ENCODE measurements at places on chromosomes 1 and 21.

DNA sequence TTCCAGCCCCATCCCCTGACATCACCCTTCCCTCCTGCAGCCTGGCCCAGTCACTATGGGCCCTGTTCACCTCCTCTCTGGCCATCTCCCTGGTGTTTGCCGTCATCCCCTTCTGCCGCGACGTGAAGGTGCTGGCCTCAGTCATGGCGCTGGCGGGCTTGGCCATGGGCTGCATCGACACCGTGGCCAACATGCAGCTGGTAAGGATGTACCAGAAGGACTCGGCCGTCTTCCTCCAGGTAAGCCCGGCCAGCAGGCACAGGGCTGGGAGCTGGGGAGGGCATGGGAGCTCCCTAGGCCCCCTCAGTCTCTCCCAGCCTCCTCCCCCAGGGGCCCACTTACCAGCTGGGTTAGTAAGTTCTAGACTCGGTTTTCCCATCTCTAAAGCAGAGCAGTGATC, 52.1 kb downstream of the ELK4 start:
- no peak for DNase-seq

GRCh38 chr21:28540514-28540913, 452.2 kb downstream of the LTN1 start:
- no peak for DNase-seq

DNA sequence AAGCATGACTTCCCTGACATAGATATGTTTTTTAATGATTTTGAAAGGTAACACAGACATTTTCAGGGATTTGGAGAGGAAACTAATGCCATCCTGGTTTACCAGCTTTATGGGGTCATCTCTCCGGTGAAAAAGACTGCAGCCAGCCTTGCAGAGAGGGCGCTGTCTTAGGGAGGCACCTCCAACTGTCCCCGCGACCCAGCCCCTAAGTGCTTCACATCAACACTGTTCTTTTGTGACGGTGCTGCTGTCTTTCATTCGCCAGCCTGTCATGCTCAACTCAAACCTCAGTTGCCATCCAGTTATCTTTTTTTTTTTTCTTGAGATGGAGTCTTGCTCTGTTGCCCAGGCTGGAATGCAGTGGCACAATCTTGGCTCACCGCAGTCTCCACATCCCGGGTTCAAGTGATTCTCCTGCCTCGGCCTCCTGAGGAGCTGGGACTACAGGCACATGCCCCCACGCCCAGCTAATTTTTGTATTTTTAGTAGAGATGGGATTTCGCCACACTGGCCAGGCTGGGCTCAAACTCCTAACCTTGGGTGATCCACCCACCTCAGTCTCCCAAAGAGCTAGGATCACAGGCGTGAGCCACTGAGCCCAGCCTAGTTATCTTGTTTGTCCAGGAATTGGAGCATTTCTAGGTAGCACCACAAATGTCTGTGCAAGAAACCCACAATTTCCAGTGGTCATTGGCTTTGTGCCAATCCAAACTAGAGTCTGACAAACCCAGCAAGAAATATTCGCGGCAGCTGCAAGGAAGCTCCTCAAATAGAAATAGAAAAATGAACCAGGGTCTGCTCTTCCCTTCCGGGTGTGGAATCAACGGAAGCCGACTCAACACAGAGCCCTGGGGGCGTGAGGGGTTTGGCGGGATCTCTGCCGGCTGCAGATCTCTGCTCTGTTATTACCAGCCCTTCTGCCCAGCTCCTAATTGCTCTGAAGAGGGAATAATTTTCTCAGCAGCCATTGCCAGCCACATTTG, 24.2 kb downstream of the PDE9A start:
- no peak for DNase-seq

DNA sequence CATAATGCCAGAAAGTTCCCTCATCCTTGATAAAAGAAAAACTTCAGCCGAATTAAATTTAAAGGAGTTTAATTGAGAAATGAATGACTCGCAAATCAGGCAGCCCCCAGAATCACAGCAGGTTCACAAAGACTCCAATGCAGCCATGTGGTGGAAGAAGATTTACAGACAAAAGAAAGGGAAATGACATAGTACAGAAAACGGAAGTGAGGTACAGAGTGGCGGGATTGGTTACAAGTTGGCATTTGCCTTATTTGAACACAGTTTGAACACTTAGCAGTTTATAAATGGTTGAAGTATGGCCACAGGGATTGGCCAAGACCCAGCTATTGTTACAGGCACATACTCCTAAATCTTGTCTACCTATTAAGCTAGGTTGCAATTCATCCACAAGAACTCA, 46.6 kb downstream of the HIVEP3 start:
- no peak for DNase-seq

GRCh38 chr1:26020941-26021646, 481 bp upstream of the EXTL1 start:
- DNase-seq, result no peak

- no peak for DNase-seq
These were observed 206.2 kb upstream of the KAZN start for GRCh38 chr1:14392161-14392858.

- no peak for DNase-seq
These were observed 43.7 kb downstream of the MRPL39 start for GRCh38 chr21:25563361-25564116.

All from D721Med (cell line).